ENCODE measurements at places on chromosomes 16 and 17.

DNA sequence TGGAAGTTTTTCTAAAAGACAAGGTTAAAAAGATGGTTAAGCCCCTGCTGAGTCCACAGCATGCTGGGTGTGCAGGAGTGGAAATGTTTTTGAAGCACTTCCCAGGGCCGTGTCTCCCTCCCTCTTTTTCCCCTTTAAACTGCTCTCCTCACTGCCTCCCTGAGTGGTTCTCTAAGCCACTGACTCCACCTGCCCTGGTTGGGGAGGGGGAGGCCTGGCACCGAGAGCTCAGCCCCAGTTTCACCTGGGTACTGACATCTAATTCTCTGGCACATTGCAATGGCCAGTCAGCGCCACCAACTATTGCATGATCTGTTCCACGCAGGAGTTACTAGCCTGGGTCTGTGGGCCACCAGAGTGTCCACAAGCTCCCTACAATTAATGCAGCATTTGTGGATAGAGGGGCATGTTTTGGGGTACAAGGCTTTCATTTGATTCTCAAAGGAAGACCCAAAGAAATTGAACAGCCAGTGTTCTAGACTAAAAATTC lies 22.7 kb downstream of the MPP3 start:
- DNase-seq = no peak

DNA sequence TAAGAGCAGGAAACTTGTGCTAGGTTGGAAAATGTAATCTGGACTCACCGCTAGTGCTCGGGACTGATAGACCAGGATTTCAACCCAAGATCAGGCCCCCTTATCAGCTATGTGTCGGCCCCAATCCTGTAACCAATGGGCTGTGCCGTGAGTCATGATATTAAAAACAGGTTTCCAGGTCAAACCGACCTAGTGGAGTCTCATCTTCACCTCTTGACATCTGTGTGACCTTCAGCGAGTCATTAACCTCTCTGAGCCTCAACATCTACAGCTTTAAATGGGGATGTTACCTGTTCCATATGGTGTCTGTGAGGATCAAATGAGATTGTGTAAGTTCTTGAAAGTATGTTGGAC lies 512 bp downstream of the PMM2 start:
- DNase-seq = no peak

- DNase-seq = peak; percentile 78
Measured at GRCh38 chr17:48505788-48506187, 25.0 kb downstream of the HOXB1 start.

GRCh38 chr17:28898527-28898955 lies 1.0 kb upstream of the FLOT2 start:
- no peak for DNase-seq

GRCh38 chr17:57471868-57472368 lies 215.6 kb downstream of the MSI2 start:
- DNase-seq = no peak

DNA sequence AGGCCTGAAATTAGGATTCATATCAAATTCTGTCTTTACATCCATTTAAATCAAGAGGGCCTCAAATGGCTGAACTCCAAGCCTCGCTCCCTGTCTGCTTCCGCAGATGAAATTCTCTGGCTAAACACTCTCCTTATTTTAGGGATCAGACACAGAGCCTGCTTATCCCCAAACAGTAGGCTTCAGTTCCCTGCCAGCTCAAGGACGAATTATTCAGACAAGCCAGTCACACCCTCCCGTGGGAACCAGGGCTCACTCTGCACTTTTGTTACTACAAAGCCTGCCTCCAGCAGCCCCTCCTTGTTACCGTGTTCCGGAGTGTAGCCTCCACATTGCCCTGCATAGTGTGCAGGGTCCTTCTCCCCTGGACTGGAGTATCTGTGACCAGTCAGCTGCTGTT lies 46.6 kb upstream of the LCMT1 start:
- peak; percentile 18 for DNase-seq

GRCh38 chr16:56303066-56303715 lies 111.9 kb downstream of the GNAO1 start:
- DNase-seq = no peak

DNA sequence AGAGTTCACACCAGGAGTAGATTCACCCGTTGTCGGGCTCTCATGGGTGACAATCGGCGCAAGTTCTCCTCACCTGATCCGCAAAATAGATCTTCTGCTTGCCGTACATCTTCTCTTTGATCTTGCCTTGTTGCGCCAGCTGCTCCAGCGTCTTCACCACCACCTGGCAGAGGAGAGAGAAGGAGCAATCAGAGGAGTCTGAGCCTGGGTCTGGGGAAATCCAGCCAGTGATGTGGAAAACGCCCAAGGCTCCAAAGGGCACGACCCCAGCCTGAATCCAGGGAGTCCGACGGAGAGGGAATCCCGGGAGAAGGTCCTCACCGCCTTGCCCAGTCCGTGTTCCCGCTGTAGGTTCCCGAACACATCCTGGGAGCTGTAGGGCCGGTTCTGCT lies 393 bp downstream of the PSMC3IP start:
- DNase-seq = no peak

DNA sequence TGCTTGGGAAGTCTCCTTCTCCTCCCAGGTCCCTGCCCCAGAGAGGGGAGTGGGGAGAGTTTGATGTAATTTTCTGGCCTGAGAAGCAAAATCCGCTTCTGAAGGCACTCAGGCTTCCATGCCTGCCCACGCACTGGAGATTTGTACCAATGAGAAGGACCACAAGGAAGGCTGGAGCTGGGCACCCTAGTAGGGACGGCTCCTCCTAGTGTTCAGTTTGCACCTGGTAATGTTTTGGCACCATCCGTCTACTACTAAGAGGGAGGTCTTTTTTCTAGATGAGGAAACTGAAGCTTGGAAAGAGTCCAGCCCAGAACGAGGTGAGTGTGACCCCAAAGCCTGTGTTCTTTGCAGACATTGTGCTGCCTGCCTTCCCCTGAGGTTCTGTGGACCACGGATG lies 83.6 kb upstream of the NLRP1 start:
- DNase-seq = no peak

DNA sequence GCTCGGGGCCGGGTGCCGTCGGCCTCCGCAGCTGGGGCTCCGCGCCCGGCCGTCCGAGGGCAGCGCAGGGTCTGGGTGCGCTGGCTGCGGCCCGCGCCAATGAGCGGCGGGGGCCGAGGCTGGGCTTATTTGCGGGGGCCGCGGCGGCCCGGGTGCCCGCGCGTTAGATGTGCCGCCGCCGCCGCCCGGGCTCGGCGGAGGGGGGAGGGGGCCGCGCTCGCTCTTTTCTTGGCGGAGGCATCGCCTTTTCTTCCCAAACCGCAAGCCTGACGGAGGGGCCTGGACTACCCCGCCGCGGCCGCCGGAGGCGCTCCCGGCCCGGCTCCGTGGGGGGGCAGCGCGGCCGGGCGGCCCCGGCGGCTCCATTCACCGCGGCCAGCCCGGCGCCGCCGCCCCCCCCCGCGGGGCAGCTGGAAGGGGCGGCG lies at the start of gene NOTUM:
Gene NOTUM (minus strand): TSS at position 101 of the 425 bp plus-strand sequence. CDS start 278 bp downstream, outside the sequence.
- peak; percentile 80 for DNase-seq

GRCh38 chr16:11170201-11170600 lies 85.8 kb downstream of the SOCS1 start:
- DNase-seq = no peak

- DNase-seq = no peak
Measured at GRCh38 chr16:86198206-86199118, 299.5 kb downstream of the IRF8 start.

DNA sequence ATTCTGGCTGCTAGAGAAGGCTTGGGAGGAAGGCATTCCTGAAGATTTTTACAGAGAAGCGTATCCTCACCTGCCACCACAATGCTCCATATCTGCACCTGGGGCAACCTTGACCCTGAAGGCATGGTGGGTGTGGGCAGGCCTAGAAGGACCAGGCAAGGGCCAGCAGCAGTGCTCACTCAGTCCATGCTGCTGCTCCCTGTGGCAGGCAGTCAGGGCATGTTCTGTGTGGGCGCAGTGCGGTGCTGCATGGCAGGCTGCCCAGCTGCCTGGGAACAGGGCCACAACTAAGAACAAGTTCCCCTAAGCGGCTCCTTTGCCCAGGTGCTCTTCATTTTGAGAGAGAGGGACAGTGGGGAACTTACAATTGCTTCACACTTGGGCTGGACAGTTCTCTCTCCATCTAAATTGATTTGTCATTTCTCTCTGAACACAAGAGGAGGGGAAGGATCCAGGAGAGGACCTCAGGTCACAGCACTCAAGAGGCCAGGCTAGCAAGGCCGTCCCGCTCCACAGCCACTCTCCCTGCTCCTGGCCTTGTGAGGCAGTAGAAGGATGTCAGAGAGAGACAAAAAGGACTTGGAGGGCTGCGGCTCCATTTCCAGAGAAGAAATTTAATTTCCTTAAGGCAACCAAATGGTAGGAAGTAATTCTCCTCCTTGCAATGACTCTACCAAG lies 158.8 kb downstream of the AATF start:
- DNase-seq = peak; percentile 89

GRCh38 chr16:31410082-31410481 lies 16.9 kb downstream of the ITGAD start:
- DNase-seq = no peak

DNA sequence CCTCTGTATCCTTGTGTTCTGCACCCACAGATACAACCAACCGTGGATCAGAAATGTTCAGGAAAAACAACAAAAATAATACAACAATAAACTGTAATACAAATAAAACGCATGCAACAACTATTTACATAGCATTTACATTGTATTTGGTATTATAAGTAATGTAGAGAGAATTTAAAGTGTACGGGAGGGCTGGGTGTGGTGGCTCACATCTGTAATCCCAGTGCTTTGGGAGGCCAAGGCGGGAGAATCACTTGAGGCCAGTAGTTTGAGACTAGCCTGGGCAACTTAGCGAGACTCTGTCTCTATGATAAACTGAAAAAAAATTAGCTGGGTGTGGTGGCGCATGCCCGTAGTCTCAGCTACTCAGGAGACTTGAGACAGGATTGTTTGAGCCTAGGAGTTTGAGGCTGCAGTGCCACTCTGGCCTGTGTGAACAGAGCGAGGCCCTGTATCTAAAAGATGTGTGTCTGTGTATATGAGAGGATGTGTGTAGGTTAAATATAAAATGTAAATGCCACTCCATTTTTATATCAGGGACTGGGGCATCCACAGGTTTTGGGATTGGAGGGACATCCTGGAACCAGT lies 13.3 kb downstream of the SEC14L1 start:
- no peak for DNase-seq

- no peak for DNase-seq
Measured at GRCh38 chr17:75313941-75314551, 24.8 kb upstream of the SLC25A19 start.

GRCh38 chr17:81180836-81181810 lies 15.1 kb upstream of the AATK start:
- DNase-seq = no peak

DNA sequence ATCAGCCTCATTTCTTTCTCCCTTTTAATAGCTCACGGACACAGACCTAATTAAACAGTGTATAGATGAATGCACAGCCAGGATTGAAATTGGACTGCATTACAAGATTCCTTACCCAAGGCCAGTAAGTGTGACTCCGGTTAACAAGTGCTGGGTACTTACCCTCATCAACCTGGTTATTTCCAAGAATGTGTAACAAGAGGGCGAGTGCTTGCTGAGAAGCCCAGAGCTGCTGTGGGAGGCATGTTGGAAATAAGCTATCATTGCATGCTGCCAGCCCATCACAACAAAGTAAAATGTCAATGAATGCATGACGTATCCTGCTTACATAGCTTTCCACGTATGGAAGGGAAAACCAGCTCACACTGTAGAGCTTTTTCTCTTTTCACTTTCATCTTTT lies 19.5 kb downstream of the LYRM1 start:
- no peak for DNase-seq

DNA sequence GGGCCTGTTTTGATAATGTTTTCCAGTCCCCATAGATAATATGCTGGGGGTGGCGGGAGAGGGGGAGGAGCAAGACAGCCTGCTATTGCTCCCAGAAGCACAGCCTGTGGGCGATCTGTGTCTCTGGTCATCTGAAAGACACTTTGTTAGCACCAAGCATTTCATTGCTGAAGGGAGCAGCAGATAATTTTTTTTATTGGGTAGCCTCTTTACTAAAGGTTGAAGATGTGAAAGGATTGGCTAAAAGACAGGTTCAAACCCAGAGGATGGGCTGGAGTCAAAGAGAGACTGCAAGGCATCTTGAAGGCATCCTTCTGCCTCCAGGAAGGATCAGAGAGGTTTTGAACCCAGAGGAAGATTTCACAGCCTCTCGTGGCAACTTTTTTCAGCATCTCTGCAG lies 60.6 kb downstream of the C17orf67 start:
- no peak for DNase-seq

DNA sequence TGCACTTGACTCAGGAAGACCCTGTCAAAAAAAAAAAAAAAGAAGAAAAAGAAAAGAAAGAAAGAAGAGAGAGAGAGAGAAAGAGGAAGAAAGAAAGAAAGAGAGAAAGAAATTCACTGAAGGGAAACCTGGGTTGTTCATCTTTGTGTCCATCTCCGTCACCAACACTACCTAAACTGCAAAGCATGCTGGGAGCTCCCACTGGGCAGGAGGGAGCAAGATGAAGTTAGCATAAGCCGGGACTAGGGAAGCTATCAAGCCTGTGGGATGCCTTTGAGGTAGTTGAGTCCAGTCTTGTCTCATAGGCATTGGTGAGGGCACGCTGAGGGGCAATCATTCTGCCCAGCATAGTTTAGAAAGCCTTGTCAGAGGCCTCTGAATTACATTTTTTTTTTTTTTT lies 7.6 kb upstream of the CBFB start:
- no peak for DNase-seq

DNA sequence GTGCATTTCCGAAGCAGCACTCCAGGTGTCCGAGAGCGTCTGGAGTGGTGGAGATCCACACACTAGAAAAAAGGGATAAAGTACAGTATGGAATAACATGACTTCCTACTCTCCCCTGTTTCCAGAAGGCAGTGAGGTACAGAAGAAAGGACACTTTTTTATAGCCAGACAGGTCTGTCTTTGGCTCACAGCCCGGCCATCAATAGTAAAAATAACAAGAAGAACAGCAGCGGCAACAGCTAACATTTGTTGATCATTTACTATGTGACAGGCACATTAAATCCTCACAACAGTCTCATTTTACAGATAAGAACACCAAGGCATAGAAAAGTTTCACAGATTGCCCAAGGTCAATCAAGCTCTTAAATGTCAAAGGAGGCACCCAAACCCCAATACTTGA lies 16.2 kb downstream of the DYNLRB2 start:
- no peak for DNase-seq

DNA sequence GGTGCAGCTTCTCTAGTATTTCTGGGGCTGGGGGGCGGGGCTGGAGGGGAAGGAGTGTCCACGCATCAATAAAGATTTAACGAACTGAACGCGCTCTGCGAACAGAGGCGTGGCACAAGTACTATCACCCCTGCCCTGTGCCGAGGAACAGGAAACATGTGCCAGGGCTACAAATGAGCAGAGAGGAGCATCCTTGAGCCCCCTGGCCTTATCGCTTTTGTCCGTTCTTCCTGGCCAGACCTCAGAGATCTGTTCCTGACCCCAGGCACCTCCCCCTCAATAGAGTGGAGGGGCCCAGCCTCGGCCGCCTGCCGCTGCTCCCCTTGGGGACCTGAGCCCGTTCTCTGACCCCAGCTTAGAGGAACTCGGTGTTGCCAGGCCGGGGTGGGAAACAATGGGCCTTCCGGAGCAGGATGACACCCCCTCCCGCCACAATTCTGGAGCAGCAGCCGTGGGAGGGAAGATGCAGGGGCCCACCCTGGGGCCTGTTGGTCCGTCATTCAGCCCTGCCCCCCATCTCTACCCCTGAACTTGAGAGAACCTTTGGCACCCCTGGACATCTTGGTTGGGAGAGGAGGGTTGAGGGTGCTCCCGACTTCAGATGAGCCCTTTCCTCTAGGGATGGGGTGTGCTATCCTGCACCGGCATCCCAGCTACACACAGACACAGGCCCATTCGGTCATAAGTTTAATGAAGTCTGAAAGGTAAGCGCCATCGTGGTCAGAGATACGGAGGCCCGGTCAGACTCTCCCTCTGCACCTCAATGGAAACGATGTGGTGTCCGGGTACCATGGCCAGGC lies 1.1 kb downstream of the NAA38 start:
- DNase-seq = no peak

Measured in astrocyte of the hippocampus (primary cell).